Epithelial cell of proximal tubule (primary cell): ENCODE measurements at places on chromosomes 11 and 22.

GRCh38 chr11:32121012-32121411, 30.1 kb downstream of the RCN1 start:
- no peak for DNase-seq

GRCh38 chr11:133956650-133957633, at the start of gene IGSF9B:
IGSF9B (minus strand) TSS chr11:133956968; CDS start chr11:133956754, 214 bp downstream.
- peak; percentile 18 for DNase-seq

DNA sequence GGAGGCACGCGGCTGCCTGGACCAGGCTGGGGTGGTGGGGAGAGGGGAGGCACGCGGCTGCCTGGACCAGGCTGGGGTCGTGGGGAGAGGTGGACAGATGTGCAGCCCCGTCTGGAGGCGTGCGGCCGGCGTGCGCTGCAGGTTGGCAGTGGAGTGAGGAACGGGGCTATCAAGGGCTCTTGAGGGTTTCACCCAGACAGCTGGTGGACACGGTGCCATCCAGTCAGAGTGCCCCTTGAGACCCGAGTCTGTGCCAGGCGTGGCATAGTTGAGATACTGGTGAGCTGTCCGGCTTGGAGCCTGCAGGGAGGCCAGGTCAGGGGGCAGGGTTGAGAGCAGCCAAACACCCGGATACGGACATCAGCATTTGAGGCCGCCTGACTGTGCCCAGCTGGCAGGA, 1.5 kb upstream of the GRAMD4 start:
- no peak for DNase-seq

DNA sequence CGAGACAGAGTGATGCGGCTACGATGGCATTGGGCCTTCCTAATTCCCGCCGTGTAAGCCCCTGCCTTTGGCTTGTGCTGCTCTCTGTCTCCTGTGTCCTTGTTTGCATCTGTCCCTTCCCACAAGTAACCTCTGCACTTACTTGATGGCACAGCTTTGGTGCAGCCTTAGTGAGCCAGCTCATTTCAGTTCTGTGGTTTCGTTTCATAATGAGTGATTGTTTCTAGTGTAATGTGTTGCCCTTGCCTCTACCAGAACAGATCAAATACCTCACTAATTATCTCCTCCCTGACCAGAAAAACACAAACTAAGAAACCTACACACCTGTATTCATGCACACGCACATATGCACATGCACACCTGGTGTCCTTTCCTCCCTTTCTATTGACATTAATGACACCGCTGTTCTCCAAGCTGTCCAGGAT, 58.8 kb downstream of the GRK3 start:
- DNase-seq: no peak

DNA sequence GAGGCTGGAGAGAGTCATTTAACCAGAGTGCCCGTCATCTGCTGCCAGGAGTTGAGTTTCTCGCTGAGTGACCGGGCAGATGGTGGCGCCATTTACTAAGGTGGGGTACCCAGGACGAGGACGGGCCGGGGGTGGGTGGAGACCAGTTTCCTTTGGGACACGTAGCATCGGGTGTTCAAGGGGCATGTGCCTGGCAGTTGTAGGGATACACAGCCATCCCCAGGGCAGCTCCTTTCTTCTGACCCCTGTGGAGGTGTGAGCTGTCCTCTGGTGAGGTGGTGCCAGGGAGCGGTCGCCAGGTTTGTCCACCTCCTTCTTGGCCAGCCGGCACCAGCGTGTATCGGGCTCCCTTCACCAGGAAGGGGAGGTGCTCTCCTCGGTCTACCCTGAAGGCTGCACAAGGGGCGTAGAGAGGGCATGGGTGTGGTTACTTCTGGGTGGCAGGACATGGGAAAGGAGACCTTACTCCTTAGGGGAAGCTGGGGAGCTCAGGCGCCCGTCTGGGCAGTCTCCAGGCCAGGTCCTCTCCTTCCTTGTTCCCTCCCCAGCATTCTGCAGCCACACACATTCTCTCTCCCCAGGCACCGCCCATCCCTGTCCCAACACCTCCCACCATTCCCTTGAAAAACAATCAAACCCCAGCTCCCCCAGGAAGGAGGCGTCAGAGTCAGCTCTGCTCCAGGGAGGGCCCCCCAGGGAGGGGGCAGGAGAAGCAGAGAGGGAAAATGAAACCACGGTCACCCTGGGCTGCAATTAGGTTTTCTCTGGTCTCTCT, 10.3 kb upstream of the MB start:
- no peak for DNase-seq

DNA sequence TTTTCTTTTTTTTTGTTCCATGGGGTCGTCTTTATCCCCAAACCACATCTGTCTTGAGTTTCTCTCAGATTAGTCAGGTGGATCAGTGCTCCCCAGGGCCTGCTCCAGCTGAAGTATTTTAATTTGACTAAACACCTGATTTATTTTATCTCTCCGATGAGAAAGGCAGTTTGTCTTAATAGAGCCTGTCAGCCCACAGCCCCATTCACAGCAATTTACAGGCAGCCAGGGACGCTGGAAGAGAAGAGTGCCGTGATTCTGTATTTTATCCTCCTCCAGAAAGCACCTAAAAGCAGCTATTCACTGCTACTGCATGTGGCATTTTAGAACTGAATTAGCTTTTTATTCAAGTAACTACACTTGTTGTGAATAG, 164.5 kb downstream of the SOX6 start:
- DNase-seq: no peak

GRCh38 chr22:23181721-23182308, 1.5 kb downstream of the BCR start:
- DNase-seq: no peak

- DNase-seq: no peak
These were observed 22.8 kb downstream of the FLRT1 start for GRCh38 chr11:64058494-64058893.

DNA sequence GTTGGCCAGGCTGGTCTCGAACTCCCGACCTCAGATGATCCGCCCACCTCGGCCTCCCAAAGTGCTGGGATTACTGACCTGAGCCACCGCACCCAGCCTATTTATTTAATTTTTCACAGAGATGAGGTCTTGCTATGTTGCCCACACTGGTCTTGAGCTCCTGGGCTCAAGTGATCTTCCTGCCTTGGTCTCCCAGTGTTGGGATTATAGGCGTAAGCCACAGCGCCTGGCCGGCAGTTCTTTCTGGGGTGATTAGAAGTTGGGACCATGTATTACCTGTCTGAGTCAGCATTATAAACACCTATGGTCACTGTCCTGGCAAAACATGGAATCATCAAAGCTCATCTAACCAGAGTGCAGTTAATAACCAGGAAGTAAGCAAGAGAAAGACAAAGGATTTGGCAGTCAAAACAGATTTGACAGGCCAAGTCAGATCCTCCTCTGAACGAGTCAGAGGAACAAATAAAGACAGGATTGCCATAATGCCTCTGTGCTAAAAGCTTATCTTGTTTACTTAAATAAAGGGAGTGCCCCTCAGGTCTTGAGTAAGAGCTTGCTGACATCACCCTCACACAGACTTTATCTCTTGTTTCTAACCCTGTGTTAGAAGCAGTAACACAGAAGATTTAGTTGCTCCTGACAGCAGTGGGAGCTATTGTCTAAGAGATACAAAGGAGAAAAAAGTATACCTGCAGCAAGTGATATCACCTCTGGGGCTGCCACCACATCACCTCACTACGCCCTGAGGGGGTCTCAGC, 3.7 kb downstream of the SERPIND1 start:
- DNase-seq: peak; percentile 6

DNA sequence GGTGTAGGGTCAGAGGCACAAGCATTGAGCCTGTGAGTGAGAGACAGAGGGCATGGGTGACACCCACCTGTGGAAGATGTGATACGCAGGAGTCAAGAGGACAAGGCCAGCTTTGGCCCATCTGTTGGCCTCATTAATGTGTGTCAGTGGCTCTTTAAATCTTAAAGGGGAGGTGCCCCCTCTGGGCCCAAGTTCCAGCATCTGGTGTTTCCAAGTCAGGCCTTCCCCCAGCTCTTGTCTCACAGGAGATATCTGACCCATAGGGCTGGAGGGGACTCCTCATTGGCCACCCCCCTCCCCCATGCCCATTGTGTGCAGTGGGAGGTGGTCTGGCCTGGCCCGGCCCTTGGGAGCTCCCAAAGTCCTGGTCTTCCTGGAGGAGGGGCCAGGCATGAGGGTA, 8.9 kb downstream of the KCNK7 start:
- DNase-seq: no peak

DNA sequence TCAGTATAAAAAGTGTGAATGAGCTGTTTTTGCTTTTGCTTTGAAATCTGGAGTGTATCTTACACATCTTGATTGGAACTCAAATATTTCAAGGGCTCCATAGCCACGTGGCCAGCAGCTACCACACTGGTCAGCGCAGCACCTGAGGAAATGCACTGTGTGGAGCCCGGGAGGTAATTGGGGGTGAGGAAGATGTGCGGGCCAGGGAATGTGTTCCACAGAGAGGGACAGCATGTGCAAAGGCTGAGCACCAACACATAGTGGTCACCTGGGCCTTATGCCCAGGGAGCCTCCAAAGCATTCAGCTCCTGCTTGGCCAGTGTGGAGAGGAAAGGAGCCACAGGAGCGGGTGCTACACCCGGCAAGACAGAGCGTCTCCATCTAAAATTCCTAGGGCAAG, 20.8 kb downstream of the RELT start:
- DNase-seq: no peak

DNA sequence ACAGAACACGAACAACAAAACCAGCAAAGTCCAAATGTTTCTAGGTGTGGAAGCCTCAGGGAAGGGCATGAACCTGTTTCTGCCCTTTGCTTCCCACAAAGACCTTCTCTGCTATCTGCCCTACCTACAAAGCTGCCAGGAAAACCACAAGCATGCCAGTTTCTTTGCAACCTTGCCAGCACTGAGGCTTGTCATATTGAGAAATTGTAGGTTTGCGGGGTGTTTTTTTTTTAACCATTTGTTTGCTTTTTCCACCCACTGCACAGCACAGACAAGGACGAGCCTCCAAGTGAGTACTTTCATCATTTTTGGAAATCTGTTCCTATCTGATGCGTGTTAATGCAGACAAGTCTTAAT, 12.8 kb downstream of the PARVG start:
- DNase-seq: no peak

GRCh38 chr11:63564056-63564774, 1.0 kb upstream of the PLAAT2 start:
- no peak for DNase-seq

GRCh38 chr22:47623763-47624148, 861.3 kb downstream of the TBC1D22A start:
- no peak for DNase-seq

- no peak for DNase-seq
These were observed 4.2 kb downstream of the C11orf91 start for GRCh38 chr11:33696411-33696810.

GRCh38 chr11:70646272-70647049, 248.1 kb downstream of the CTTN start:
- no peak for DNase-seq

DNA sequence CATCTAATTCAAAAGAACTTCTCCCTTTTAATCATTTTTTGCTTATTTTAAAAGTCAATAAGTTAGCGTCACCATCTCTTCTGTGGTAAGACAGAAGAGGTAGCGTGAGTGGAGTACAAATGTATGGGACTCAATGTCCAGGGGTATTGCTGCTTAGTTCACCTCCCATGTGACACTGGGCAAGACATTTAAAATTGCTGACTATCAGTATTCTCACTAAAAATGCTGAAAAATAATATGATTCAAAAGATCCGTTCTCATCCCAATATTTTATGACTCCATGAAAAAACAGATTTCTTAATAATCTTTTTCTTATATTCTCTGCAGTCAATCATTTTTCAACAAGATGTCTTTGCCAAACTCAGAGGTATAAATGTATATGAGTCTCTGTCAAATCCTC, 68.1 kb upstream of the LRRC4C start:
- DNase-seq: no peak

- no peak for DNase-seq
These were observed 7.5 kb downstream of the ROBO3 start for GRCh38 chr11:124872741-124873140.

GRCh38 chr11:113546757-113547507, 71.7 kb upstream of the DRD2 start:
- DNase-seq: no peak

- no peak for DNase-seq
These were observed 154.8 kb upstream of the RASSF10 start for GRCh38 chr11:12854297-12854661.

DNA sequence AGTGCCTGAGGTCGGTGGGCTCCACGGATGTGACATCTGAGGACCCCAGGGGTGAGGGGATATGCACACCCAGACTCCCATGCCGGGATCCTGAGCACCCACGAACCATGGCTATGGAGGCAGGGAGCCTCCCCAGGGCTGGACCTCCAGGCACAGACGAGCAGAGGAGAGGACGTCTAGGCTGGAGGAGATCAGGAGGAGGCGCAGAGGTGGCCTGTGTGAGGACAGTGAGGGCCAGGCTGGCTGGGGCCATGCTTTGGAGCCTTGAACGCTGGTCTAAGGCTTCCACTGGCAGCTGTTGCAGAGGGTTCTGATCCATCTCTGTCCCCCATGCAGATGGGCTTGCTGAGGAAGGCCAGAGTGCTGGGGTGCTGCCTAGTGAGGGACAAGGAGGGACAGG, 29.0 kb downstream of the FGF4 start:
- DNase-seq: no peak

- DNase-seq: no peak
These were observed 13.3 kb upstream of the MICALL1 start for GRCh38 chr22:37892566-37893335.

- peak; percentile 48 for DNase-seq
These were observed at the start of gene THAP7 for GRCh38 chr22:21001601-21002325. THAP7 (minus strand) TSS chr22:21002118; CDS start chr22:21001911, 207 bp downstream.

DNA sequence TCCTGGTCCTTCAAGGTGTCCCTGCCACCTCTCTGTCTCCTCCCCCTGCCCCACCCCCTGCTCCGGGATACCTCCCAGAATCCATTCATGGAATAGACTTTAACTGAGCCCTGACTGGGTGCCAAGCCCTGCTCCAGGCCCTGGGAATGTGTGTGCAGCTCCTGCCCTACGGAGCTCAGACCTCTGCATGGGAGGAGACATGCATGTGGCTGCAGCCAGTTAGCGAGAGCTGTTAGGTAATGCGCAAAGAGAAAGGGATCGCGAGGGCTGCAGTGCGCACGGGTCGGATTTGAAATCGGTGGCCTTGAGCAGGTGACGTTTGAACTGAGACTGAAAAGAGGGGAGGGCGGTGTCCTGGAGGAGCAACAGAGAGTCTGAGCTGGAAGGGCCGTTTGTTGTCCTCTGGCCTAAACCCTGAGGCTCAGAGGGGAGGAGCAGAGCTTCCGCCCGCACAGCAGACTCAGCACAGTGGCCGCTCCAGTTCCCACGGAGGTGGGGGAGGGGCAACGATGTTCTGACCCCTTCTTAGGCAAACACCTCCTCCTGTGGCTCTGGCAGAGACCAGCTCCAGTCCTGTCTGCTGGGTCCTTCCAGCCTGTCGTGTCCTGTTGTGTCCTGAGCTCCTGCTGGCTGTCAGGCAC, 19.8 kb upstream of the LRRC10B start:
- DNase-seq: peak; percentile 33
